ENCODE measurements at places on chromosomes 4 and X.

DNA sequence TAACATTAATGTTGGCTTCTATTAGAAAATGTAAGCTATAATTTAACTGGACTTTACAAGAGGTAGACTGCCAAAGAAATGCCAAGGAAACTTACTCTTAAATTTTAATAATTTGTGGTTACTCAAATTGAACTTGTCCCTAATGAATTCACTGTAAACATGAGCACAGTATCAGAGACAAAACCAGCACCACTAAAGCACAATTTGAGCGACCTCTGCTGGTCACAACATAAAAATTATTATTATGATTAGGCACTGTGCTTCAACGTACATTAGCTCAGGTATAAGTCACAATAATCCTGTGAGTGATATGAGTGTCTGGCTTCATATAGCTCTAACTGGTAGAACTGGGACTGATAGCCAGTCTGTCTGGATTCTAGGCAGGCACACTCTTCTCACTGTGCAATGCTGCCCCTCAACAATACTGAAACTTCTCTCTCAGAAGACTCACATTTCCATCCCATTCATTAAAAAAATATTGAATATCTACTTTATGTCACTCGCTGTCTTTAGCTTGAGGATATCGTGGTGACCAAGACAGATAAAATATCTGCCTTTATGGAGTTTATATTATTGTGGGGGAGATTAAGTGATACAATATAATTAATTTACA, 8.0 kb downstream of the NUDT6 start:
- DNase-seq: peak; percentile 62

- DNase-seq: no peak
Measured at GRCh38 chrX:71872542-71873458, 37.8 kb upstream of the NHSL2 start.

DNA sequence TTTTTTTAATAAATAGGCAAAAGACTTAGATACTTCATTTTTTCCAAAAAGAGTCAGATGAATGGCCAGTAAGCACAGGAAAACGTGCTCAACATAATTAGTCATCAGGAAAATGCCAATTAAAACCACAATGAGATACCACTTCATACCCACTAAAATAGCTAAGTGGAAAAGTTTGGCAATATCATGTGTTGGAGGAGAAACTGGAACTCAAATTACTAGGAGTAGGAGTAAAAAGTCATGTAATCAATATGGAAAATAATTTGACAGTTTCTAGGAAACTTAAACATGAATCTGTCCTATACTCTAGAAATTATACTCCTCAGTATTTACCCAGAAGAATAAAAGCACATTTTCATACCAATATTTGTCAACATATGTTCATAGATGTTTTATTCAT, 449.8 kb downstream of the INPP4B start:
- DNase-seq: no peak

DNA sequence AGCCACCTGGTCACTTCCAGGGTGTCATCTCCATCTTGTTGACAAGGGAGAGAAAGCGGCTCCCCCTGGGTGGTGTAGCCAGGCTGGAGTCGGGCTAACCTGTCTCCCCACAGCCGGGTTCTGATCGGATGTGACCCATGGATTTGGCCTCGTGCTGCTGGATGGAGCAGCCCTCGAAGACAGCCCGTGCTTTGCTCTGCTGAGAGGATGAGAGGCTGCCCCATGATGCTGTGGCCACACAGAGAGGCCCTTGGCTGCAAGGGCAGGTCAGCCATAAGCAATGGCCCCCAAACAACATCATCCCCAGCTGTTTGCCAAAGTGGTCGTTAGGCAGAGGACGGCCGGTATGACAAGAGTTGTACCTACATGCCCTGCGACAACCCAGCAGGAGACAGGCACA, 106.6 kb downstream of the HMX1 start:
- no peak for DNase-seq

DNA sequence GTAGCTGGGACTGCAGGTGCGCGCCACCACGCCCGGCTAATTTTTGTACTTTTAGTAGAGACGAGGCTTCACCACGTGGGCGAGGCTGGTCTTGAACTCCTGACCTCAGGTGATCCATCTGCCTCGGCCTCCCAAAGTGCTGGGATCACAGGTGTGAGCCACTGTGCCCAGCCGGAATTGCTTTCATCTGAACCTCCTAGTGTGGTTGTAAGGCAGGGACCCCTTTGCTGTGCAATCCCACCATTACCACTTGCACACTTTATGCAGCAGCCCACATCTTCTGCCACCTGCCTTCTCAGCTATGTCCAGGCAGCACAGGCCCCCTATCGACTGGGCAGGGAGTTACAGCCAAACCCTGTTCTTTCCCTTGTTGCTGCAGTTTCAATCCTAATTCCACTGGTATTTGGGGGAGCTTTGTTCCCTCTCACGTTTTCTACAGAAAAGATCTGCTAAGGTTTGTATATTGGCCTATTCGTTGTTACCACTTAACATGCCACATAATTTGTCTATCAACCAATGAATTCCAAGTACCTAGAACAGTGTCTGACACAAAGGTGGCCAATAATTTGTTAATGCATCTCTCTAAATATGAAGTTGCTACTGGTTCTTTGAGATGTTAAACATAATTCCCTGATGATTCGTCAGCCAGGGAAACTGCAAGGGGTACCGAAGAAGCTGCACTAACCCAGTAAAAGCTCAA, 6.5 kb downstream of the RPL39 start:
- peak; percentile 28 for DNase-seq

GRCh38 chrX:39518476-39519029, 579.2 kb downstream of the BCOR start:
- DNase-seq: peak; percentile 25

- DNase-seq: no peak
Measured at GRCh38 chr4:177220376-177220775, 89.3 kb upstream of the NEIL3 start.

DNA sequence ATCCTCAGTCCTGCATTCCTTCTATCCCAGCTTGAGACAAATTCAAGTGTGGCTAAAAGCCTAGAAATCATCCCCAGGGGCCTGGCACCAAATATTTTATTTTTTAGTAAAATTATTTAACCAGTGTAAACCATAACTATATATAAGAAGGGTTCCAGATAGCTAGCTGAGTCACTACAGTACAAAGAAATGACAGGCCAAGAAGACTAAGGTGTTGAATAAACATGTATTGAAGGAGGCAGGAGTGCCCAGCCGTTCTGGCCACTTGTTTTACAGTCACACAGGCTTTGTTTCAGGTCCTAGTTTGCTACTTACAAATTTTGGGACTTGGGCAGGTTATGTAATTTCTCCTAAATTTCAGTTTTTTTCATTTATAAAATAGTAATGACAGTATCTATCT, 225.9 kb upstream of the PITX2 start:
- DNase-seq: no peak

- no peak for DNase-seq
Measured at GRCh38 chr4:105677709-105678108, 30.8 kb downstream of the INTS12 start.
